ENCODE measurements at places on chromosomes 6 and 20.
A peak's percentile ranks its signal among the peaks of the same experiment; 100 is the strongest.

DNA sequence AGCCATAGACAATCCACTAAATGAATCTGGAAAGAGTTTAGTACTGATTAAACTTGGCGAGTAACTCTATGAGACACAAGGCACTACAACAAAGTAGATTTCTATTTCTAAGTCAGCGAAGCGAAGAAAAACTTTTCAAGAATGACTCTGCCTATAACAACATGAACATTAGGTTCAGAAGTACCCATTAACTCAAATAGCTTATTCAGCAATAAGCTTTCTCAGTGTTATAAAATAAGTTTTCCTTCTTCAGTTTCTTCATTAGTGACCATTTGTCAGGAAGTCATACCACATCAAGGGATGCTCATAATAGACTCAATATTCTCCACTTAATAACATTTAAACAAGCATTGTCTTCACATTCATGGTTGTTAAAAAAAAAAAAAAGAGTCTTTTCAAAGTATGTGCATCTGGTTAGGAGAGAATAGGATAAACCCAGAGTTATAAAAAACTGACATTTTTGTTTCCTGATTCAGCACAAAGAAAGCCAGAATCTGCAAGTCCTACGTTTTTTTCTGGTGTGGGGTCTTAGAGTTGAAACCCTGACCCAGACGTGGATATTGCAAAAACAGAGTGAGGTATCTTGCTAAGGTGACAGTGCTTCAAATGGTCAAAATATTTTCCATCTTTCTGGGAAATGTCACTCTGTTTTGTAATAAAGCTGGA lies 148.2 kb upstream of the PREP start:
- DNase-seq, result no peak

DNA sequence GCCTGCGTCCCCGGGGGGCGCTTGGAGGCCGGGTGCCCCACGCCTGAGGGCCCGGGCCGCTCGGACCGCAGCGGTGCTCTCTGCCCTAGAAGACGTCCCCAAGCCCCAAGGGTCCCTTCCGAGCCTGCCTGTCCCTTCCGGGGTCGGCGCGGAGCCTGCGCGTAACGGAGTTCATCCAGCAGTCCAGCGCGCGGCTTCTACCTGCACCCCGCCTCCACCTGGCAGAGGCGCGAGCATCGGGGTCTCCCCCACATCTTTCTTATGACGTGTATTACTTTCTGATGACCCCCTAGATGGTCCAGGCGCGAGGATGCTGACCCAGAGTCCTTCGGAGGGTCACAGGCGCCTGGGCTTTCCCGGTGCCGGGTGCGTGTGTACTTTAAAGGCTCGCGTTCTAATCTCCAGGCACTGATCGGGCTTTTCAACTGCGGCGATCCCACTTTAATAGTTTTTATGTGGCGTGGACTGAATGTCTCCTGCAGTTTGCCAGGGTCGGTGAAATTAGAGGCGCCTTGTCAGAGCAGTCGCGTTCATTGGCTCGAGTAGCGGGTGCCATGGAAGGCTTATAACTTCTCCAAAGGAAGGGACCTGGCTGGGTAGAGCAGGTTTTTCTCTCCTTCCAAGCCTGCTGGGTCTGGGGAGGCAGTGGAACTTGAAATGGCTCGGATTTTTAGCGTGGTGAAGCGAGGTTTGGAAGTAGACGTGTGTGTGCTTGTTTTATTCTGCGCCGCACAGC lies 912 bp downstream of the EYA4 start:
- DNase-seq, result no peak

GRCh38 chr6:144835322-144835973 lies 550.3 kb downstream of the UTRN start:
- DNase-seq, result no peak

DNA sequence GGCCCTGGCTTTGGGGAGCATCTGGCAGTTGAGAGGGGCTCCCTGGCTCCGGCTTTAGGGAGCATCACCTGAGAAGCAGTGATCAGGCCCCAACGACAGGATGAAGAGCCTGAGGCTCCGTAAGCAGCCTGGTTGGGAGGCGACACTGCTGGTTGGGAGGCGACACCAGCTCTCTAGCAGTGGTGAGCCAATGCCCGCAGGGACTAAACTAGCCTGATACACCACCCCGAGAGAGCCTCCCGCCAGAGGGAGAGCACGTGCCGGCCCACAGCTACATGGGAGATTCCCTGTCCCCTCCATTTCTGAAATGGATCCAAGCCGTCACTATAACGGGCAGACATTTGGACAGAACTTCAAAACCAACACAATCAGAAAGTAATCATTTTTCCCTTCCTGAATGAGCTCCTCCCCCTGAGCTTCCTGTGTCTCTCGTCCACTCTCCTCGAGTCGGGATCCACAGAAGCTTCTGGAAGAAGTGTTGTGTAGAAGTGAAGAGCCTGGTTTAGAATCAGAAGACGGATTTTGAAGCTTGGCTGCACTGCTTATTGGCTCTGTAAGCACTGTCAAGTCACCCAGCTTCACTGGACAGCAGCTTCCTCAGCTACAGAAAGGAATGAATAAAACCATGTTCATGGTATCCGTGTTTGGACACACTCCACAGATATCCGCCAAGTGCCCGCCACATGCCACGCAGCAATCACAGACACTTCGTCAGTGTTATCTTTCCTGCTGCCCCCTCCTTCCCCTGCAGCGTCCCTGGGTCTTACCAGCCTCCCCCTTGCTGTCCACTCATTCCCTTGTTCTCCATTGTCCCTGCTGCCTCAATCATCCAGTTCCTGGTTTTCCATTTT lies 199.6 kb downstream of the TTLL2 start:
- no peak for DNase-seq

DNA sequence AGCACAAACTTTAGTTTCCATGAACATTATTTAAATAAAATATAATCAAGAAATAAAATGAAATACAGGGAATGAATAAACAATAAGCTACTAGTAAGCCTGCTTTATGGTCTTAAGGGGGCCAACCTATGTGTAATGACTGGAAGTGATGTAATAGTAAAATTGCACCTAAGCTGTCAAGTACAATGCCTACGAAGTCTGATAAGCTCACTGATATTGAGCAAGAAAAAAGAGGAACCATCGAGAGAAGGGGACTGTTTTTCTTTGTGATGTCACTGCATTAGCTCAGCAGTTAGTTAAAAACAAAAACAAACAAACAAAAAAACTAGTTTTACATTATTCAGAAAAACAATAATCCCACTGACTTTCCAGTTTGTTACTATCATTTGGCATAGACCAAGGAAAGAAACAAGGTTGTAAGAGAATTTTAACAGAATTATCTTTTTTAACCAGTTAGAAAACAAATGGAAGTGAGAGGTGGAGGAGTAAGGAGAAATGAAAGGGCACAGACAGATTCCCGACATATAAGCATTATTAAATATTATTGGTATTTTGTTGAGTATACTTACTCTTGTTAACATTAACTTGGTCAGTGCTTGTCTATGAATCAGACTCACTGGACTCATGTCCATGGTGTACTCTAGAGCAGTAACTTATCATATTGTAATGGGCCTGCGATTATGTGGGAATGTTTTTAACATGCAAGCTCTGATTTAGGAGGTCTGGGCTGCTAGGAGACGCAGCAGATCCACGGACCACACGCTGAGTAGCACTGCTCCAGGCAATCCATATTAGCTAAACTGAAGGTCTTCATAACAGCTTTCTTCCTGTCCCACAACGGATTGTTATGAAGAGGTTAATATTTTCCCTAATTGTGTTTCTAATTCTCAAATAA lies 99.6 kb upstream of the HMGCLL1 start:
- DNase-seq, result no peak

- DNase-seq, result no peak
These were observed 22.4 kb downstream of the MANEA start for GRCh38 chr6:95599706-95600105.

DNA sequence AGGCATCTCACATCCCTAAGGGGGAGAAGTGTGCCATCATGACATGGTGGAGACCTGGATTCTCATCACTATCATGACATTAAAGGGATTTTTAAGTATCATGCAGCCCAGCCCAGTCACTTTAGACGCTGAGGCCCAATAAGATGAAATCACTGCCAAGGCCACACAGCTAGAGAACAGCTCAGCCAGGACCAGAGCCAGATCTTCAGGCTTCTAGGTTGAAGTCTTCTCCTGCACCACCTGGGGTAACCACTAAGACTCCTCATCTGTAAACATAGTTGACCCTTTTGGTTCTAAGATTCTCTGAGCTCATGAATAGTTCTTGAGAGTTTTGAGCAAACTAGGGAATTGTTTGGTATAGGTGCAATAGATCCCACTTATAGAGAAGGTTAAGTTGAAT lies 125.1 kb downstream of the TCP11 start:
- no peak for DNase-seq

- DNase-seq, result peak; percentile 52
These were observed 10.1 kb upstream of the ZNF337 start for GRCh38 chr20:25706793-25707192.

DNA sequence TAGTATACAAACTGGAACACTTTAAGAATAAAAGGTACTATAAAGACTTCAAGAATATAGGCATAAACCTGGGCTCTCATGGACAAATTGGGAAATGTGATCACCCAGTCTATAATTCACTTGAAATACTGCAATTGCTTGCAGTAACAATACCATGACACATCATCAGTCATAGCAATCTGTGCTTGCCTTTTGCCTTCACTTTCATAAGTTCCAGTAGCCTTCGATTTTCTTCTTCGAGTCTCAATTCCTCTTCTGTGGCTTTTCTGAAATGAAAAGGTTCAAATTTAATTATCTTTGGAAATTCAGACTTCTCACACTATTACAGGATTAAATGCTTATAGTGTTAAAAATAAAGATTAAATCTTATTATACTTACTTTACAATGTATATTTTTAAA lies 96.3 kb upstream of the ZBTB24 start:
- DNase-seq, result no peak

DNA sequence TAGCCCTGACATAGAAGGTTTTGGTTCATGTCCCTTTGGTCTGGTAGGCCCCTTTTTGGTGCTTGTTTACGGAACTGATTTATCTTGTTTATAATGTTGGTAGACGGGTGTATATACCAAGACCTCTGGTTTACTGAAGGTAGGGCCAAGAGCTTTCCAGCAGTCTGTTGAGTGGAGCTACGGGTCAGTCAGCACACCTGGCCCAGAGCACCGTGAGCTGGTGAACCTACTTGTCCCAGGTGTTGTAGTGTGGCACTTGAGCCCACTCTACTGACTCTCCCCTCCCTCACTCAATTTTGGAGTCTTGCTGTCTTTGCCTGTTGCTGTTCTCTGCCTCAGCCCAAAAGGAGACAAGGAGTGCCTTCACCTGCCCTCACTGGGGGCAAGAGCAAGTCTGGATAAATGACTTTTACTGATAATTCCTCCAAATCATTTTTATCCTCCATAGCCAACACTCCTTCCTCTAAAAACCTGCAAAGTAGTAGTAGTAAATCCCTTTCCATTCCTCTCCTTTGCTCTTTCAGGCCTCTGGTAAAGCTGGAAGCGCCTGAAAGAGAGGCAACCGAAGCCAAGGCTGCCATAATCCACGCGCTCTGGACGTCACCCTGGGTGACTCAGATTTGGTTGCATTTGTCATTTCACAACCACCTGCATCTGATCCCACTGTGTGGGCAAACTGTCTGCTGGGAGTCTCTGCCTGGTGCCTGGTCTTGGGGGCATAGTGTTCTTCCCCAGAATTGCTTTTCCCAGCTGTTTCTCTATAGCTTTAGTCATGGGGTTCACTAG lies 22.2 kb downstream of the RREB1 start:
- DNase-seq, result peak; percentile 64

- DNase-seq, result no peak
These were observed 33.4 kb upstream of the SLC22A1 start for GRCh38 chr6:160088069-160088783.

DNA sequence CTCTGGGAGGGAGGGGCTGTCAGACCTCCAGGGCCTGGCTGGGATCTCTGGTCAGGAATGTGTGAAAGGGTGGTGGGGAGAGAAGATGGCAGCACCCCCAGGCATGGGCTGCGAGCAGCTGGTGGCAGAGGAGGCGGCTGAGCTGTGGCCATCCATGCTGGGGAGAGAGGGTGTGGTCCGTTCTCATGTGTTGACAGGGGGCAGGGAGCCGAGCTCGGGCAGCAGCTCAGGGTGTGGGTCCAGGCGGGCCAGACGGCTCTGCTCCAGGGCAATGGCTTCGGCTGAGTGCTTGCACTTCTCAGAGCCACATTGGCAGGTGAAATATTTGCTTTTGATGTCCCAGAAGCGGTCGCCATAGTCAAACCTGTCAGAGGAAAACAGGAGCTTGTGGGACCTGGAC lies 1.1 kb upstream of the SLC44A4 start:
- no peak for DNase-seq

- no peak for DNase-seq
These were observed 955.4 kb upstream of the ADGRB3 start for GRCh38 chr6:67679566-67680296.

DNA sequence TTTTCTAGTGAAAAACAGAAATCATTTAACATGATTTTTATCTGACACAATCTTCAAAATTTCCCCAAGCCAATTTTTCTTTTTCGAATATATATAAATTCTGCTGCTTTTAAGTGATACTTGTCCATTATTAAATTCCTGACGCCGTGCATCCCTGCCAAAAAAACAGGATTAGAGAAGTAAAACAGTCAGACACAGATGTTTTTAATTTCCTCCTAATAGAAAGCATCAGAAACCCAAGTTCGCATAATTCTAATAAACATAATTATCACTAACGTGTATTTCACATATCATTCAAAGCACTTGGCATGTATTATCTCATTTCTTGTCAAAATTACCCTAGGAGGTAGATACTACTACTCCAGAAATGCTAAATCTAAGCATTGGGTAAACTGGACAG lies 179.5 kb downstream of the ZFP64 start:
- DNase-seq, result no peak

DNA sequence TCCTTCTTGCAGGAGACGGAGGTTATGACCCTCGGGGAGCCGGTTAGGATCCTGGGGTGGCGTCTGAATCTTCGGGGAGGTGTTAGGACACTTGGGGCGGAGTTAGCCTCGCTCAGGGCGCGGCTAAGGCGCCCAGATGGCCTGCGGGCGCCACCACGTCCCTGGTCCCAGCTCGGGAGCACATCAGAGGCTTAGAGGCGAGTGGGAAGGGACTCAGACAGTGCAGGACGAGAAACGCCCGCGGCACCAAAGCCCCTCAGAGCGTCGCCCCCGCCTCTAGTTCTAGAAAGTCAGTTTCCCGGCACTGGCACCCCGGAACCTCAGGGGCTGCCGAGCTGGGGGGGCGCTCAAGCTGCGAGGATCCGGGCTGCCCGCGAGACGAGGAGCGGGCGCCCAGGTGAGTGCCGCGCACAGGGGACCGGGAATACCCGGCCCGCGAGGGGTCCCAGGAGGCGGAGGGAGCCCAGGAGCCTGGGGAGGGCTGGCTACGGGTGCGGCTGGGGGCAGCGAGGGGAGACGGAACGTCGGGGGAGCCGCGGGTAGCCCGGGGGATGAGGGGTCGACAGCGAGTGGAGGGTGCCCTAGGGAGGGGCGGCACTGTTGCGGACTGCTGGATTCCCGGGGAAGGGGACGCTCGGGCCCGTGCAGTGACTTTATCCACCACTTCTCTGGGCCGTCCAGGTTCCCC lies at the start of gene HCK:
Gene HCK, plus strand, starts transcription at position 153 of the 688 bp plus-strand sequence.
- peak; percentile 44 for DNase-seq

- peak; percentile 10 for DNase-seq
These were observed 14.3 kb upstream of the MAP1LC3A start for GRCh38 chr20:34544109-34544796.

- no peak for DNase-seq
These were observed 180.1 kb upstream of the PDE10A start for GRCh38 chr6:165843121-165843520.

GRCh38 chr6:37576336-37576737 lies 76.6 kb upstream of the CCDC167 start:
- DNase-seq, result no peak

Measured in CD4-positive, alpha-beta T cell (primary cell).